ENCODE measurements at places on chromosomes 4 and X.
A peak's percentile ranks its signal among the peaks of the same experiment; 100 is the strongest.

GRCh38 chr4:10168151-10168550 is 51.6 kb upstream of the WDR1 start:
- DNase-seq = no peak

DNA sequence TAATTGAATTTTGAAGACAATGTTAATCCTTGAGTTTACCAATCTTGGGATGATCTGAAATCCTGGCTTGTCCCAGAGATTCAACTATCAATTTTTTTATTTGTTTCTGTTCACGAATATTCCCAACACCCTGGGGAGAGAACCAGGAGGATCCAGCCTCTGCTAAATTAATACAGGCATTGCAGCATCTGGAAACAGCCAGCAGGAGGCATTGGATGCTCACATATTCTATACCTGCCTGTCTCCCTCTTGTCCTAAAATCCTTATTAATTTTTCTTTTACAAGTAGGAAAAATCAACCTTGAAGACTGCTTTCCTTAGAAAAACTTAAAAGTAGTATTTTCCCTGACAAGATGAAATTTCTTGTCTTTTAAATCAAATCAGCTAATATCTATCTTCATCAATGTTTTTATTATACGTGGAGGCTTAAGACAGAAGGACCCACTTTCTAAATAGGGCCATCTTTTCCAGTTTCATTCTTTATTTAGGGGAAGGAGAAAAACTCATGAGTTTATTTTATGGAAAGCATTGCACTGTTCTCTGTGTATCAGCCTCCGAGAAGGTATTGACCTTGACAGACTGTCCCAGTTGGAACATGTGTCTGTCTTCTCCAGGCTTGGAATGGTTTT is 102.4 kb downstream of the CLNK start:
- peak; percentile 55 for DNase-seq

GRCh38 chrX:18465051-18465450 is 39.6 kb downstream of the CDKL5 start:
- no peak for DNase-seq

DNA sequence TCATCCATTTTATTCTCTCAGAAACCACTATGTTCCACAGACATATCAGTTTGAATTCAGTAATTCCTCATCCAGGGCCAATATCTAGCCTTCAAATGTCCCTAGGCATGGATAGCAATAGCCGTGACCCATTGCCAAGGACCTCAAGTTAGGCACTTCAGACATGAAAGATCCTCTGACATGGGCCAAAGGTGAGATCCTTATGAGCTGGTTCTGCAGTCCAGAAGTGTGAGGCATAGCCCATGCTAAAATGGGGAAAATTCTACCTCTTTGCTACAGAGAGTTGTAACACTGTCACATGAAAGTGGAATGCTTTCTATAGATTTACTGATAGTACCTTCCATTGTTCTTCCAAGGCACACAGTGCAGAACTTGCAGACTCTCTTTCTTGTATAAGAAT is 349.7 kb upstream of the GALNT7 start:
- no peak for DNase-seq

- no peak for DNase-seq
Measured at GRCh38 chrX:65874110-65874509, 165.8 kb downstream of the VSIG4 start.

DNA sequence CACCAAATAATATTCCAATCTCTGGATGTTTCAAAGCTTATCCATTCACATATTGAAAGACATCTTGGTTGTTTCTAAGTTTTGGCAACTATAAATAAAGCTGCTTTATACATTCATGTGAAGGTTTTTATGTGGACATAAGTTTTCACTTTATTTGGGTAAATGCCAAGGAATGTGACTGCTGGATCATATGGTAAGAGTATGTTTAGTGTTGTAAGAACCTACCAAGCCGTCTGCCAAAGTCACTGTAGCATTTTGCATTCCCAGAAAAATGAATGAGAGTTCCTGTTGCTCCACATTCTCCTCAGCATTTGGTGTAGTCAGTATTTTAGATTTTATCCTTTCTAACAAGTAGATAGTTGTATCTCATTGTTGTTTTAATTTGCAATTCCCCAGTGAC is 1047.7 kb downstream of the C4orf33 start:
- peak; percentile 0 for DNase-seq
